ENCODE measurements at places on chromosomes 5 and 9.

DNA sequence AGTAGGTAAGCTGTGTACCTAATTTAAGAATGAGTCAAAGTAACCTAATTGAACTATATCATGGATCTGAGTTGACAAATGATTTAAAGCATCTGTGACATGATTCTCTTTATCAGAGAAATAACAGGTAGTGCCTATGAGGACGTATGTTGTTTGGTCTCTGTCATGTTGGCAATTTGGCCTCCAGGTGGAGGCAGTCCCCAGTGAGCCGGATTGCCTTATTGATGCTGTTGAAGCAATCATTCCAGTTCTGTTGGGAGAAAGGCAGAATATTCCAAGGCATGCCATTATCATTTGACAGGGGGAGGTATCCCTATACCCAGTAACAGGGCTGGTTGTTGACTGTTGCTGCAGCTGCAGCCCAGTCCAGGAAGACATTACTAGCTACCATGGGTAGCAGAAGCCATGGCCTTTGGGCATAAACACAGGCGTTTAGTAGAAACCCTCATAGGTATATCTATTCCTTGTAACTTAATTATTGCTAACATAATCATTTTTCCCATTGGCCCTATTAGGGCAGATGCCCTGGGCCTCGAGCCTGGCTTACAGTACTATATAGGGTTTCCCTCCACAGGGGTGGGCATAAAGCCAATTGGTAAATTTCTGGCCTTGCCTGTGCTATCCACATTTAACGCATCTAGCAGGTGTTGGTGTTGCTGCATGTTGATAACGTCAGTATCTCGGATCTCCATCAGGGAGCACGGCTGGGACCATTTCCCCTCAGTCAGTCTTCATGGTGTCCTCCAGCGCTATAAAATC, 12.2 kb upstream of the SLC22A4 start:
- H3K4me3 ChIP-seq = no peak overlapping the region
- H3K27ac ChIP-seq = no peak overlapping the region
- no peaks in the 10 kb centered on the region for H3K36me3 ChIP-seq
- DNase-seq = no peak
- no peaks in the 10 kb centered on the region for H3K4me1 ChIP-seq

GRCh38 chr5:67118050-67118620, 78.5 kb downstream of the CD180 start:
- H3K4me3 ChIP-seq = no peak overlapping the region
- no peaks in the 10 kb centered on the region for H3K36me3 ChIP-seq
- DNase-seq = no peak

GRCh38 chr5:129622531-129622930, 125.4 kb upstream of the MINAR2 start:
- H3K4me1 ChIP-seq = no peaks in the 10 kb centered on the region
- H3K27ac ChIP-seq = no peak overlapping the region
- no peaks in the 10 kb centered on the region for H3K27me3 ChIP-seq
- no peak overlapping the region for H3K4me3 ChIP-seq

DNA sequence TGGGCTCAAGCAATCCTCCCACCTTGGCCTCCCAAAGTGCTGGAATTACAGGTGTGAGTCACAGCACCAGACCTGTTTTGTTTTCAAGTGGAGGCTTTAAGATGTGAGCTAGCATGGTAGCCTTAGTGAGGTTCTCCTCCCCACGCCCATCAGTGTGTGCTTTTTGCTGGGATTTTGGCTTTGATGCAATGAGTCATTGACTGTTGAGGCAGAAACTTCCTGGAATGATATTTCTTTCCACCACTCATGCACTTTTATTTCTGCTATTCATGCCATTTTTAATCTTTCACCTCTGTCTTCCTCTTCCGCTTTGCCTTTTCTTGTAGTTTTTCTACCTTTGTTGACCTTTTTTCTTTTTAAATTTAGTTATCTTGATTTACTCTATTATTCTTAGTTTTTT, 4.2 kb upstream of the NFIL3 start:
- no peak overlapping the region for H3K4me3 ChIP-seq
- no peak overlapping the region for H3K27ac ChIP-seq
- no peak for DNase-seq
- peaks cover 2% of the 10 kb centered on the region for H3K27me3 ChIP-seq
- H3K36me3 ChIP-seq = no peaks in the 10 kb centered on the region
- H3K4me1 ChIP-seq = peaks cover 39% of the 10 kb centered on the region
